ENCODE measurements at places on chromosomes 6 and 20.

GRCh38 chr6:121851056-121851455, 415.6 kb downstream of the GJA1 start:
- H3K4me1 ChIP-seq, result no peaks in the 10 kb centered on the region
- H3K36me3 ChIP-seq, result no peaks in the 10 kb centered on the region
- H3K4me3 ChIP-seq, result no peak overlapping the region
- no peak overlapping the region for H3K27ac ChIP-seq
- no peak for DNase-seq
- H3K27me3 ChIP-seq, result no peaks in the 10 kb centered on the region

DNA sequence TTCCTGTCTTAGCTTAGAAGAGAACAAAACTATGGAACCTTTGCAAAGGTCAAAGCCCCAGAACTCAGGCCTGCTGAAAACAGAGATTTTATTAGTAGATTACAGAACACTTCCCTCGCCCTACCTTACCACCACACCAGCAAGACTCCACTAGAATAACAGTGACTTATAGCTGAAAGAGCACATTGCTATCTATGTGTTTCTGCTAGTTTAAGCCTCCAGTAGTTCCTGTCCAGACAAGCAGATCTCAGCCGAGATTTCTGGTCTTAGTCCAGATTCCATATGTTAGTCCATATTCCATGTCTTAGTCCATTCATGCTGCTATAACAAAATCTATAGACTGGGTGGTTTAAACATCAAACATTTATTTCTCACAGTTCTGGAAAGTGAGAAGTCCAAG, 412.3 kb upstream of the ID4 start:
- H3K4me1 ChIP-seq, result no peaks in the 10 kb centered on the region
- no peak for DNase-seq
- no peaks in the 10 kb centered on the region for H3K27me3 ChIP-seq
- H3K4me3 ChIP-seq, result no peak overlapping the region

- no peaks in the 10 kb centered on the region for H3K4me1 ChIP-seq
- no peaks in the 10 kb centered on the region for H3K36me3 ChIP-seq
- no peak overlapping the region for H3K27ac ChIP-seq
- no peak overlapping the region for H3K4me3 ChIP-seq
- H3K27me3 ChIP-seq, result peaks cover 2% of the 10 kb centered on the region
- DNase-seq, result no peak
These were observed 293.9 kb upstream of the FOXQ1 start for GRCh38 chr6:1018041-1018440.

GRCh38 chr6:11123978-11124377, 12.5 kb upstream of the ERVFRD-1 start:
- H3K36me3 ChIP-seq, result peaks cover 16% of the 10 kb centered on the region
- no peaks in the 10 kb centered on the region for H3K27me3 ChIP-seq
- no peak for DNase-seq
- H3K4me3 ChIP-seq, result no peak overlapping the region
- peaks cover 2% of the 10 kb centered on the region for H3K4me1 ChIP-seq
- no peak overlapping the region for H3K27ac ChIP-seq

DNA sequence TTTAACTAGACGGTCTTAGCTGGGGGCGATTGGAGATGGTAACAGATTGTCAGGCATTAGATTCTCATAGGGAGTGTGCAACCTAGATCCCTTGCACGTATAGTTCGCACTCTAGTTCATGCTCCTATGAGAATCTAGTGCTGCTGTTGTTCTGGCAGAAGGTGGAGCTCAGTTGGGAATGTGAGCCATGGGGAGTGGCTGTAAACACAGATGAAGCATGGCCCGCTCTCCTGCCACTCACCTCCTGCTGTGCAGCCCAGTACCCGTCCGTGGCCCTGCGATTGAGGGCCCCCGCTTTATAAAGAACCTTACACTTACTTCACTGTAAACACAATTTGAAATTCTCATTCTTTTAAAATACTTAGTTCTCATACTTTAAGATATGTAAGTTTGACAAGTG, 339.4 kb downstream of the CDH26 start:
- H3K4me1 ChIP-seq, result peaks cover 17% of the 10 kb centered on the region
- H3K27me3 ChIP-seq, result no peaks in the 10 kb centered on the region
- no peak for DNase-seq
- no peak overlapping the region for H3K27ac ChIP-seq
- no peak overlapping the region for H3K4me3 ChIP-seq

GRCh38 chr6:53889365-53889764, 94.6 kb downstream of the LRRC1 start:
- H3K27me3 ChIP-seq, result no peaks in the 10 kb centered on the region
- H3K27ac ChIP-seq, result no peak overlapping the region
- DNase-seq, result no peak
- H3K4me1 ChIP-seq, result peaks cover 13% of the 10 kb centered on the region

- DNase-seq, result no peak
- H3K27me3 ChIP-seq, result peaks cover 48% of the 10 kb centered on the region
- no peaks in the 10 kb centered on the region for H3K36me3 ChIP-seq
- H3K4me1 ChIP-seq, result peaks cover 10% of the 10 kb centered on the region
- H3K4me3 ChIP-seq, result no peak overlapping the region
These were observed 81.9 kb downstream of the CRYBG1 start for GRCh38 chr6:106442395-106442794.

DNA sequence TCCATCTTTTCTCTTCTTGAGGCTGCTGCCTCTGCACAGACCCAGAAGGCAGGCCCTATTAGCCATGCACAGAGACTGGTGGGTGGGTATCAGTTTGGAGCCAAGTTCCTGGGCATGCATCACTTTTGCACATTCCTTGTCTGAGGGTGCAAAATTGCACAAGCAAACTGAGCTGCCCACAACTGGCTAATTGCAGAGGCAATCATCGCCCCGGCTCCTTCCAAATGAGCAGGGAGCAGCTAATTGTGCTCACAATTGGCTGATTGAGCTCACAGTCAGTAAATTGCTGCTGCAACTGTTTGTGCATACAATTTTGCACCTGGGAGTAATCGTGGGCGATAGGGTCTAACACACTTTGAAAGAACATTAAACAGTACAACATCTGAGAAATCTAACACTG, 511.4 kb downstream of the DHX35 start:
- no peaks in the 10 kb centered on the region for H3K27me3 ChIP-seq
- no peak overlapping the region for H3K4me3 ChIP-seq
- no peak for DNase-seq
- no peaks in the 10 kb centered on the region for H3K36me3 ChIP-seq

GRCh38 chr6:127342296-127342945, 988 bp downstream of the ECHDC1 start:
- no peaks in the 10 kb centered on the region for H3K27me3 ChIP-seq
- H3K36me3 ChIP-seq, result peaks cover under 1% of the 10 kb centered on the region
- H3K4me1 ChIP-seq, result peaks cover 14% of the 10 kb centered on the region
- DNase-seq, result no peak
- H3K27ac ChIP-seq, result no peak overlapping the region

GRCh38 chr6:147310521-147310920, 106.3 kb downstream of the STXBP5 start:
- H3K4me3 ChIP-seq, result no peak overlapping the region
- no peaks in the 10 kb centered on the region for H3K4me1 ChIP-seq
- no peak for DNase-seq
- peaks cover 14% of the 10 kb centered on the region for H3K36me3 ChIP-seq
- H3K27ac ChIP-seq, result no peak overlapping the region

GRCh38 chr6:8983202-8983688, 547.9 kb upstream of the SLC35B3 start:
- no peak overlapping the region for H3K27ac ChIP-seq
- peak; percentile 59 for DNase-seq
- no peaks in the 10 kb centered on the region for H3K36me3 ChIP-seq
- H3K4me3 ChIP-seq, result no peak overlapping the region

DNA sequence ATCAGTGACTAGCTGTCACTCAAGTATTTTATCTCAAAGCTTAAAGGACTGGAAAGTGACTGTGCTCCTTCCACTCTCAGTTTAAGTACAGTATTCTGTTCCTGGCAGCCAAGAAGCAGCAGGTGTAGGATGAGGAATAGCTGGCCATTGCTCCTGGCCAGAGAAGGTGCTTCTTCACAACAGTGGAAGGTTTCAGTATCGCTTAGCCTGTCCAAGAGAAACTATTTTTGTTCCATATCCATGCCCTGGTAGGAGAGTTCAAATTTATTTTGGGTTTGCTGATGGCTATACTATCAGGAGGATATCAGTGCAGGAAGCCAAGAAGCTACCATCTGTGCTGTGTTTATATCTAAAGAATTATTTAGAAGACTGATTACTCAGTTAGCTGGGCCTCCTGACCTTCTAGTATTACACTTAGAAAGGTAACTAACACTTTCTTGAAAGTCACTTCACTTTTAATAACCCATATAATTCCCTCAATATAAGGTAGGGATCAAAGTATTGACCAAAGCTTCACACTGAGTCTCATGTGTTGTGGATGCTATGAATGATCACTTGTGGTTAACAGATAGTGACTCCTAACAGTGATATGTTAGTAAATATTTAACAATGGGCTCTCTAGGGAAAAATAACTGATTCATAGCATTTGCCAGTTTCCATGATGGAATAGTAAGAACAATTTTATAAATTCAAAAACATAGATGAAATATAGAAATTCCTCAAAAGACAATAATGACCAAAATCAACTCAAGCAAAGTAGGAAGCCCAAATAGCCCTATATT, 99.9 kb downstream of the AIG1 start:
- no peak overlapping the region for H3K27ac ChIP-seq
- H3K4me3 ChIP-seq, result no peak overlapping the region
- peaks cover 5% of the 10 kb centered on the region for H3K4me1 ChIP-seq
- DNase-seq, result no peak

DNA sequence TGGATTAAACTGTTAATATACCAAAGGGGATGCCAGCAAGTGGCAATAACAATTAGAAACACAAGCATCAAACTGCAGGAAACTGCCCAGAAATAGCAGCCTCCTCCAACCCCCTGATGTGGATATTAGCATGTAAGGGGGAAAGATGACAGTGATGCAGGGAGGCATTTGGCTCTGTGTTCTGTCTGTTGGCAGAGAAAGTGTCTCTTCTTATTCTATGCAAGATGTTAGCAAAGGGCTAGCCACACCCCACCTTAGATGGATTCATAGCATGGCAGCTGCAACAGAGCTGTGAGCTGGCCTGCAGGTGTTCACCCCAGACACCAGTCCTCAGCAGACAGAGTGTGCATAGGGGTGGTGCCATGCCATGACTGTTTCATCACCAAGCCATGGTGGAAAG, 38.0 kb downstream of the SCP2D1 start:
- H3K36me3 ChIP-seq, result no peaks in the 10 kb centered on the region
- no peak overlapping the region for H3K27ac ChIP-seq
- H3K27me3 ChIP-seq, result no peaks in the 10 kb centered on the region
- no peak overlapping the region for H3K4me3 ChIP-seq
- DNase-seq, result no peak

Measured in activated CD4-positive, alpha-beta memory T cell treated with anti-CD3 and anti-CD28 coated beads, Interleukin-2, amount 10 ng/mL, durations not matched to agents 7 days and 5 days (primary cell).